K562 (cell line): ENCODE measurements at places on chromosomes 5 and 9. TPM values are rescaled to one million over a fixed set of nuclear protein-coding genes. Genes with fewer than 3 reads are reported as not detected.

Gene NRG2
- 0.07 TPM in 1 of 2 replicates, not detected in the other for total RNA-seq

Gene FGD3
- 0.76 and 1.3 TPM in 2 replicates for total RNA-seq

Gene FCN2
- not detected in 2 replicates for total RNA-seq

Gene FOXI1
- total RNA-seq = not detected in 2 replicates

Gene DMRT2
- not detected in 2 replicates for total RNA-seq

Gene OTULINL
- total RNA-seq = 0.07 and 0.13 TPM in 2 replicates

Gene IL9
- not detected in 2 replicates for total RNA-seq

Gene KIF24
- 4.7 and 5.0 TPM in 2 replicates for total RNA-seq

Gene COL23A1
- 0.09 TPM in 1 of 2 replicates, not detected in the other for total RNA-seq

Gene OCLN
- 0.27 and 0.29 TPM in 2 replicates for total RNA-seq

Gene ANKRD20A1
- total RNA-seq = 1.2 and 1.8 TPM in 2 replicates

Gene GIN1
- total RNA-seq = 7.8 TPM in 2 replicates

Gene NIPSNAP3A
- 30.3 and 34.9 TPM in 2 replicates for total RNA-seq

Gene F2R
- total RNA-seq = 14.7 and 15.3 TPM in 2 replicates

Gene ANAPC2
- total RNA-seq = 50.7 and 56.5 TPM in 2 replicates

Gene TAS2R1
- total RNA-seq = not detected in 2 replicates

Gene IFNA13
- not detected in 2 replicates for total RNA-seq

Gene F2RL2
- 0.07 and 0.09 TPM in 2 replicates for total RNA-seq

Gene NSMF
- 72.0 and 74.5 TPM in 2 replicates for total RNA-seq

Gene PCDH12
- total RNA-seq = 0.04 TPM in 1 of 2 replicates, not detected in the other

Gene GABRA6
- total RNA-seq = not detected in 2 replicates

Gene LEAP2
- 1.8 and 2.0 TPM in 2 replicates for total RNA-seq

Gene PITX1
- 88.2 and 90.4 TPM in 2 replicates for total RNA-seq

Gene TRIM7
- total RNA-seq = 10.3 and 12.4 TPM in 2 replicates

Gene CD72
- 0.25 and 0.55 TPM in 2 replicates for total RNA-seq

Gene THBS4
- not detected in 2 replicates for total RNA-seq

Gene GADD45G
- 0.20 TPM in 1 of 2 replicates, not detected in the other for total RNA-seq

Gene ADAMTS12
- 0.11 TPM in 1 of 2 replicates, not detected in the other for total RNA-seq

Gene NAA35
- 27.4 and 29.0 TPM in 2 replicates for total RNA-seq

Gene ROR2
- 33.6 and 33.8 TPM in 2 replicates for total RNA-seq

Gene PCDHAC2
- total RNA-seq = not detected in 2 replicates

Gene SEMA5A
- 0.02 and 0.07 TPM in 2 replicates for total RNA-seq

Gene RNF208
- total RNA-seq = 6.6 and 6.9 TPM in 2 replicates

Gene VCAN
- total RNA-seq = 0.29 and 0.33 TPM in 2 replicates

Gene SPATA31A3
- not detected in 2 replicates for total RNA-seq

Gene ZBTB26
- 7.4 and 9.1 TPM in 2 replicates for total RNA-seq

Gene SPATA24
- total RNA-seq = 6.0 and 8.0 TPM in 2 replicates

Gene FST
- 0.25 and 0.27 TPM in 2 replicates for total RNA-seq

Gene ELP1
- 33.4 and 38.6 TPM in 2 replicates for total RNA-seq

Gene GAS1
- 0.07 TPM in 1 of 2 replicates, not detected in the other for total RNA-seq

Gene C9orf50
- not detected in 2 replicates for total RNA-seq

Gene RELL2
- 22.9 and 23.3 TPM in 2 replicates for total RNA-seq

Gene SPINK13
- total RNA-seq = not detected in 2 replicates

Gene PRRX2
- not detected in 2 replicates for total RNA-seq

Gene FAM221B
- not detected in 2 replicates for total RNA-seq

Gene SAPCD2
- 72.1 and 78.8 TPM in 2 replicates for total RNA-seq

Gene MRPS30
- total RNA-seq = 114 and 120 TPM in 2 replicates

Gene HNRNPA0
- total RNA-seq = 29.8 and 33.3 TPM in 2 replicates

Gene IGFBPL1
- total RNA-seq = not detected in 2 replicates

Gene KCNV2
- not detected in 2 replicates for total RNA-seq

Gene DIRAS2
- total RNA-seq = not detected in 2 replicates

Gene KIF20A
- 49.0 and 52.6 TPM in 2 replicates for total RNA-seq

Gene DNAH5
- not detected in 2 replicates for total RNA-seq

Gene IFNA10
- total RNA-seq = not detected in 2 replicates
